ENCODE measurements at places on chromosomes 5 and 9.

- no peak for DNase-seq
These were observed 77.6 kb downstream of the KCNT1 start for GRCh38 chr9:135779571-135779970.

GRCh38 chr9:82695704-82696103, 367.2 kb downstream of the RASEF start:
- no peak for DNase-seq

DNA sequence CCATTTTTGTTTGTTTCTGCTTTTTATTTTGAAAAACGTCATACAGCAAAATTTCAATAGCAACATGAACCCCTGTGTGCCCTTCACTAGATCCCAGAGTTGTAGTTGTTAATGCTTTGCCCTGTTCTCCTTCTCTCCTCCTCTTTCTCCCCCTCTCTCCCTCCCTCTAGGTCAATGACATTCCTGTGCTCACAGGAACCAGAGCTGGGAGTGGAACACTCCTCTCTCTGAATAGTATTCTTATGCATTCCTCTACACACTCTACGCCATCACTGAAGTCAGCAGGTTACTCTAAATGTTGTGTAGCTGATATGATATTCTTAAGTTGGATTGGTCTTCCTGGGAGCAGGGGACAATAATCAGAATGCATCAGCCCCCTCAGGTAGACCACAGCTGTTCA, 243.4 kb downstream of the SYK start:
- DNase-seq = no peak

- peak; percentile 84 for DNase-seq
These were observed 103.8 kb downstream of the RPS23 start for GRCh38 chr5:82174128-82174918.

DNA sequence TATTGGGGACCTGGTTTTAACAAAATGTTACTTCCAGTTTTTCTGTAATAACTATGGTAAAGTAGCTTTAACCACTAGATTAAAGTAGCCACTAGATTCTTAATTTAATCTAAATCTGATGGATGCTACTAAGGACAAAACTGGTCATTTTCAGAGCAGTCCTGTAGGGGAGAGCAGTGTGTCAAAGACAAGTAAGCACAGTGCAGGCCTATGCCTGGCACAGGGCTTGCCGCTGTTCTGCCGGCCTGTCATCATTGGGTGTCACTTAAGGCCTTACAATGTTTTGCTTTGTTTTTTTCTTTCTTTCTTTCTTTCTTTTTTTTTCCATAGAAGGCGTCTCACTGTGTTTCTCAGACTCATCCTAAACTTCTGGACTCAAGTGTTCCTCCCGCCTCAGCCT, 53.0 kb upstream of the NXNL2 start:
- DNase-seq = no peak

- DNase-seq = no peak
These were observed 19.7 kb upstream of the GLE1 start for GRCh38 chr9:128484686-128485413.

DNA sequence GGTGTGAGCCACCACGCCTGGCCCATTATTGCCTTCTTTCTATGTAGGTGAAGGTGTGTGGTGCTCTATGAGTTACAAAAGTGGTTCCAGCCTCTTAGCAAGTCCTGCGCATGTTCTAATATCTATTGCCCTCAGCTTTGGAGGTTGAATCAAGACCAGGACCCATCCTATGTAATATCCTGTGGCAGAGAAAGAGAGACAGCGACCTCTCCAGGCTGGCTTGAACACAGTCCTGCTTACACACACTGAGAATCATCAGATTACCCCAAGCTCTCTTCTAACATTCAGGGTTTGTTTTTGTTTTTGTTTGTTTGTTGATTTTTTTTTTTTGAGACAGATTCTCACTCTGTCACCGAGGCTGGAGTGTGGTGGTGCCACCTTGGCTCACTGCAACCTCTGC, 94.7 kb upstream of the OSMR start:
- DNase-seq = no peak

- peak; percentile 88 for DNase-seq
These were observed 1.1 kb downstream of the SLC27A4 start for GRCh38 chr9:128341435-128341849.

DNA sequence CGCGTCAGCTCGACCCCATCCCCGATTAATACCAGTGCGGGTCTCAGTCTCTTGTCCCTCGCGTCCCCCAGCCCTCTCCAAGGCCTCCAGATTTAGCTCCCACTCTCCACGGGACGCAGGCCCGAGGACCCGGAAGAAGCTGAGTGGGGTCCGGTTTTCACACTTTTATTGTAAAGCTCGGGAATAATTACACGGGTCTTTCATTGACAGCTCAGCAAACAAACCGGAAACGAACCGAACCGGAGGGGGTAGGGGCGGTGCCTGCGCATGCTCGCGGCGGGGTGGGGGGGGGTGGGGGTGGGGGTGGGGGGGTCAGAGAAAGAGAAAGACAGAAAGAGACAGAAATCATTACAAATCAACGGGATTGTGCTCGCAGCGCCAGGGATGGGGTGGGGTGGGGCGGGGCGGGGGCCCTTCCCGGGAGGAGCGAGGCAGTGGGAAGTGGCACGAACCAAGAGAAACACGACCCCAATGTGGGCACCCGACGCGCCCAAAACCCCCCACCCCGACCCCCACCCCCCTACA, 27.9 kb downstream of the PCDH1 start:
- peak; percentile 71 for DNase-seq

DNA sequence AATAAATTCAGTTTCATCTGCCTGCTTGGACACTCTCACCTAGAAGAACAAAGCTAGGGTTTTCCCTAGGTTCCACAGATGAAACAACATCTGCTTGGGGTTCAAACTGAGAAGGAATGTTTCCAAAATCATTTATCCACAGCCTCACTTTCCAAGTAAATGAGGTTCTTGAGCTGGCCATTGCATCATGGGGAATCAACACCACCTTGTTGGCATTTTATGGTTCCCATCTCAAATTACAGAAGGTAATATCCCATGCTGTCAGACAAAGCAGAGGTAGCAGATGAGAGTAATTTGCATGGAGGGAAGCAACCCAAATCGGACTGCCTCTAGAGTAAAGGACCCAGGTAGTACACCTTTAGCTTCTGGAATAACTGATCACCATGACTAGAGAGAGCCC, 10.5 kb upstream of the NR4A3 start:
- no peak for DNase-seq

- DNase-seq = no peak
These were observed 69.2 kb upstream of the RPS23 start for GRCh38 chr5:82347201-82347865.

- DNase-seq = no peak
These were observed 254.8 kb upstream of the PPP1R2B start for GRCh38 chr5:156595132-156595787.

DNA sequence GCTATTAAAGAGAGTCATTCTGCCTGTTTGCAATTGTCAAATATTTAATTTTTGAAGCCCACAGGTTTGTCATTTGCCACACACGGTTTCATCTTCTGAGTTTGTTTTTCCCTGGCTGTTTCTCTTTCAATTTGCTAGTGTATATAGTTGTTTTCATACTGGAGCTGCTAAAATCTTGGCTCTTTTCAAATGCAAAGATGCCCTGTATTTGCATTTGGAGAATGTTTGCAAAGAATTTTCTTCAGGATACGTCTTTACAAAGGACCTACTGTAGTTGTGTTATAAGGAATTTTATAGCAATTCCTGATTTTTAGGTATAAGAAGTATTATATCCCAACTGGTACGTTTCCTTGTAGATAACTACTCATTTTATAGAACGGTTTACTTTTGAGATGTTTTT, 48.0 kb downstream of the IZUMO3 start:
- DNase-seq = no peak

DNA sequence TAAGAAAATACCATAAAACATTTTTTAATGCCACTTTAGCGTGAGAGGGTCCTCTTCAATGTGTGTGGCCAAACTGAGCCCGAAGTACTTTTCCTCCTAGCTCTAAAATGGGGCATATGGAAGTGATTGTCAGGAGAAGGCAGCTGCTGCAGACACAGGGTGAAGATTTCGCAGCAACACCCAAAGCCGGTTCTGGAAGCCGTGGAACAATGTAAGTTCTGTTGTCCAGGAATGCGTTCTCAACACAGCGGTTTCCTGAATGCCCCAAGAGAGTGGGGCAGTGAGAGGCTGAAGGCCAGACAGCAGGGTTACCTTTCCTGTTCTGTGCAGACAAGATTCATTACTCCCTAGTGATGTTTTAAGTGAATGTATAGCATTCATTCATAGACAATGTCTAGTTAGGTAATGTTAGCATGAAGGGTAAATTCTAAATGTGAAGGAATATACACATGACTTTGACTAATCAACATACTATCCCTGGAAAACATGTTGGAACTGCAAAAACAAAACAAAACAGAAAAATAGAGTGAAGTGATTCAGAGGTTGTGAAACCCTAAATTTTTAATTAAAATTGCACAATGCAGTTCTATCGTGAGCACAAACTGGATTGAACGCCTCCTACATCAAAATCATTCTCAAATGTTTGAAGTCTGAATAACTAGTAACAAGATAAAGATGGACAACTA, 197.0 kb upstream of the SEMA6A start:
- DNase-seq = no peak

DNA sequence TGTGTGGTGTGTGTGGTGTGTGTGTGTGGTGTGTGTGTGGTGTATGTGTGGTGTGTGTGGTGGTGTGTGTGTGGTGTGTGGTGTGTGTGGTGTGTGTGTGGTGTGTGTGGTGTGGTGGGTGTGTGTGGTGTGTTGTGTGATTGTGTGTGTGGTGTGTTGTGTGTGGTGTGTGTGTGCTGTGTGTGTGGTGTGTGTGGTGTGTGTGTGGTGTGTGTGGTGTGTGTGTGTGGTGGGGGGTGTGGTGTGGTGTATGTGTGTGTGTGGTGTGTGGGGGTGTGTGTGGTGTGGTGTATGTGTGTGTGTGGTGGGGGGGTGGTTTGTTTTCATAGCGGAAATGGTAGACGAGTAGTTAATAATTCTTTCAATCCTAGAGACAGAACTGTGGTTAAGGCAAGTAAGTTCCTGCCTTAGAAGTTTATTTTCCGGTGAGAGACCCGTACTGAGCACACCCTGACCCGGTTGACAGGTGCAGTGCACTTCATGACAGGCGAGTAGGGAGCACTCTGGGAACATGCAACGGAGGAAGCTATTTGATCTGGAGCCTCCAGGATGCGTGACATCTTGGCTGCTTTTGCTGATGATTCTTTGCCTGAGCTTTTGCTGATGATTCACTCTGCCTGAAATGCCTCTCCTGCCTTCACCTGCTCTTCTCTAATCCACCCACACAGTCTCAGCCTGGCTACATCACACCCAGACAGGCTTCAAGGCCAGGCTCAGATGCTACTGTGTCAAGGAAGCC, 21.7 kb upstream of the FAT2 start:
- peak; percentile 73 for DNase-seq

GRCh38 chr9:78294290-78295176, 2.4 kb upstream of the PSAT1 start:
- DNase-seq = no peak

DNA sequence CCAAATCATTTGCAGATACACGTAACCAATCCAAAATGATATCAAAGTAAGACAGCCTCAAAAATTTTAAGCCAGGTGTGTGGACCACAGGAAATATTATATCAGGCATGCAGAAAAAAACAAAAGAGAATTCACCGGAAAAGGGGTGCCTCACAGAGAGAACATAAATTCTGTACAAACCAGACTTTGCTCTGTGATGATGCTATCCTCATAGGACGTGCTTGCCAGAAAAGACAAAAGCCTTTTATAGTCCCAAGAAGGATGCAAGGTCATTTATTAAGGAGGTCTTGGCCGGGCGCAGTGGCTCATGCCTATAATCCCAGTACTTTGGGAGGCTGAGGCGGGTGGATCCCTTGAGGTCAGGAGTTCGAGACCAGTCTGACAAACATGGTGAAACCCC, 16.8 kb upstream of the ATP6V1G1 start:
- no peak for DNase-seq

GRCh38 chr9:98323051-98323830, 67.8 kb upstream of the TBC1D2 start:
- DNase-seq = peak; percentile 37

- DNase-seq = no peak
These were observed 75.0 kb upstream of the SARDH start for GRCh38 chr9:133812941-133813748.

GRCh38 chr5:68033961-68034571, 181.5 kb upstream of the PIK3R1 start:
- no peak for DNase-seq

DNA sequence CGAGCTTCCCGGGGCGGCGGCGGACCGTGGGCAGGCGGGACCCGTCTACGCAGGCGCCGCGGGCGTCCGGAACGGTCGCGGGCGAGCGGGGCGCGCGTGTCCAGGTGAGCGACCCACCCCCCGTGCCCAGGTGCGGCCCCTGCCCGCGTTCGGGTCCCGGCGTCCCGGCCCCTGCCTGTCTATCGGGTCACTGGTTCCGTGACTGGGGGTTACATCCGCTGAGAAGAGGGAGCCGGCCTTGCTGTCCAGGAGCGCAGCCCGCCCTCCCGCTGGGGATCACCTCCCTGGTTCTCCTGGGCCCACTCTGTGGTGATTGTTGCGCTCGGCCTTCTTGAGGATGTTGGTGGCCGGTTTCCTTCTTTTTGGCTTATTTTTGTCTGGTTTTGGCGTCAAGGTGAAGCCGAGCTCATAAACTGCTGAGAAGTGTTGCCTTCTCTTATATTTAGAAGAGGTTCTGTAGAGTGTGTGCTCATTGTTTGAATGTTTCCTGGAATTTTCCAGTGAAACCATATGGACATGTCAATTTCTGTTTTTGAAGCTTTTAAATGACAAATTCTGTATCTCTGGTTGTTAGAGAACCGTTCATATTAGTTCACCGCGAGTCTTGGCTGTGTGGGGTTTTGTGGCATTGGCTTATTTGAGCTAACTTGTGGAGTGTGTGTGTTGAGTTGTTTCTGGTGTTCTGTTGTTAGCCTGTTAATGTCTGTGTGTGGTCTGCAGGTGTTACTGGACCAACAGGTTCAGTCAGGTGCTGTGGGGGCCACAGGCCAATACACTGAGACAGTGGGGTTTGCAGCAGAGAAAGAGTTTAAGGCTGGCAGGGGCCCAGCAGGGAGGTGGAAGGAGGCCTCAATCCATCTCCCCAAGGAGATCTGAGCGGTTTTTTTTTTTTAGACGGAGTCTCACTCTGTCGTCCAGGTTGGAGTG, 621 bp downstream of the CEP72 start:
- DNase-seq = no peak

DNA sequence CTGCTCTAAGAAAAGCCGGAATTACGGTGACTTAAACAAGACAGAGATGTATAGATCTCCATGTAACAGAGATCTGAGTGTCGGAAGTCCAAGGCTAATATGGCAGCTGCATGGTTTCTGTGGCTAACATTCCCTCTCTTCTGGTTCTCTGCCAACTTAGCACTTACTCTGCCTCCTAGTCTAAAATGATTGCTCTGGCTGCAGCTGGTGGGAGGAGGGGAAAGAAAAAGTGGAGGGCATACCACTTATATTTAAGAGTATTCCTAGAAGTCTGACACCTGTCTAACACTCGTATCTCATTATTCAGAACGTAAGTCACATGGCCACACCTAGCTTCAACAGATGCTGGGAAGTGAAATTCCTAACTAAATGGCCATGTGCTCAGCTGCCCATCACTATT, 551.5 kb upstream of the TLE4 start:
- no peak for DNase-seq

DNA sequence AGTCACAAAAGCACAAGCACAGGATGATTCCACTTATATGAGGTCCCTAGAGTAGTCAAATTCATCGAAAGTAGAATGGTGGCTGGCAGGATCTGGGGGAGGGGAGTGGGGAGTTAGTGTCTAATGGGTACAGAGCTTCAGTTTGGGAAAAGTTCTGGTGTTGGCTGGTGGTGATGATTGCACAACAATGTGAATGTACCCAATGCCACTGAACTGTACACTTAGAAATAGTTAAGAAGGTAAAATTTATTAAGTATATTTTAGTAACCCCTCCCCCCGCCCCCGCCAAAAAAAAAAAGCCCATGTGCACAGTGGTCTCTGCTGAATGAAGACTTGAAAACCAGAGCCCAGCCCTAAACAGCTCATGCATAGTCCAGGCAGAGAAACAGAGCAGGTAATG, 24.8 kb upstream of the GTF3C5 start:
- DNase-seq = no peak

Data from activated effector memory CD4-positive, alpha-beta T cell treated with anti-CD3 and anti-CD28 coated beads, Interleukin-2, amount 50 U/mL, for 16 hours (primary cell).